ENCODE measurements at places on chromosomes 5 and 9.

- no peak for DNase-seq
These were observed 456.6 kb downstream of the ARHGEF28 start for GRCh38 chr5:74082512-74083055.

- peak; percentile 11 for DNase-seq
These were observed 4.0 kb upstream of the RANBP3L start for GRCh38 chr5:36305571-36306326.

DNA sequence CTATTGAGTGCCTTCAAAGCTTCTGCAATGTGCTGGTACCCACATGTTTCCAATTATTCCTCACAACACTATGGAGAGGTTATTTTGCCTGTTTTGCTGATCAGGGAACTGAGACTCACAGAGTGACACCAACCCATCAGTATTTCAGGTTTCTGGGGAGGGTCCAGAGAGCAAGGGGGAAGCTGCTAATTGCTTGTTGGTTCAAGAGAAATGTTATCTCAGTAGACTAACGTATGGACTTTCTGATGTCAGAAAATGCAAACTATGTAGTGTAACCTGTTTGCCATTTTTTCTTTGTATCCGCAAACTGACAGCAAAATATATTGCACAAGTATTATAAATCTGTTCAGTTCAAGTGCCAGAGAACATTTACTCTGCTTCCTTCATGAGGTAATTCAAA, 108.3 kb upstream of the MSX2 start:
- no peak for DNase-seq

- no peak for DNase-seq
These were observed 219.9 kb downstream of the FSTL4 start for GRCh38 chr5:133392448-133392847.

- DNase-seq, result no peak
These were observed 14.2 kb downstream of the NUDT2 start for GRCh38 chr9:34343605-34344004.

- no peak for DNase-seq
These were observed 20.1 kb downstream of the C5orf58 start for GRCh38 chr5:170252720-170253350.

DNA sequence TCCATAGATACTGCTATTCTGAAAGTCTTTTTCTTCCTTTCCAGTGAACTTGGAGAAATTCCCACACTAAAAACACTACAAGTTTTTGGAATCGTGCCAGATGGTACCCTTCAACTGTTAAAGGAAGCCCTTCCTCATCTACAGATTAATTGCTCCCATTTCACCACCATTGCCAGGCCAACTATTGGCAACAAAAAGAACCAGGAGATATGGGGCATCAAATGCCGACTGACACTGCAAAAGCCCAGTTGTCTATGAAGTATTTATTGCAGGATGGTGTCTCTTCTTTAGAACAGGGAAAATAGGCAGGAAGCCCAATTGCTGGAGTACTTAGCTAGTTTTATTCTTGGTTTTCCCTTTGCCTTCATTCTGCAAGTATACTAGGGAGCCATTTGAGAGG, 29.9 kb downstream of the SKP2 start:
- no peak for DNase-seq

DNA sequence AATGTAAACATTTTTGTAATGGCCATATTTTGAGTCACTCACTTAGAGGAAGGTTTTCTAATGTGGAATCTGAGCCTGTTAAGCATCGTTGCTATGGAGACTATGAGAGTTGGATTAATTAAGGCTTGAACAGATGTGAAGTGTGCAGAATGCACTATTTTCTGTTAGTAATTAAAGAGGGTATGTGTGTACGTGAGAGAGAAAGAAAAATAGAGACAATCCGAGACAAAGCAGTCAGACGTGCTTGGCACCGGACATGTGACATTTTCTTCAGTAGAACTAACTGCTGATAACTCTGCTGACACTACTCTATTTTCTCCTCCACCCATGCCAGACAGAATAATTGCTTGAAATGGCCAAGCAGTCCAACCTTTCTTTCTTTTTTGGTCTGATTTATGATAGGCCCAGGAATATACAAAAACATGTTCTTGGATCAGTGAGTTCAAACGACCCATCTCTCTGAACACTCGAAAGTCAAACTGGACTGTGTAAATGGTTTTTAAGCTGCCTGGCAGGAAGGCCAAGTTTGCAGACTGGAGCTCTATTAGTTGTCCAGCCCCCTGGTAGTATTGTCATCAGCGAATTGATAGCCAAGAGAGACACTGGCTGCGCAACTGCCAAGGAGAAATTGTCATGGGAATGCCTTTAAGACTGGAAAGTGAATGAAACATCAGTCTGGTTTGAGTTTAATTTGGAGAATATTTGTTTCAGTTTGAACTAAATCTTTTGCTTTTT, 322.1 kb downstream of the ARHGEF28 start:
- DNase-seq, result peak; percentile 49

DNA sequence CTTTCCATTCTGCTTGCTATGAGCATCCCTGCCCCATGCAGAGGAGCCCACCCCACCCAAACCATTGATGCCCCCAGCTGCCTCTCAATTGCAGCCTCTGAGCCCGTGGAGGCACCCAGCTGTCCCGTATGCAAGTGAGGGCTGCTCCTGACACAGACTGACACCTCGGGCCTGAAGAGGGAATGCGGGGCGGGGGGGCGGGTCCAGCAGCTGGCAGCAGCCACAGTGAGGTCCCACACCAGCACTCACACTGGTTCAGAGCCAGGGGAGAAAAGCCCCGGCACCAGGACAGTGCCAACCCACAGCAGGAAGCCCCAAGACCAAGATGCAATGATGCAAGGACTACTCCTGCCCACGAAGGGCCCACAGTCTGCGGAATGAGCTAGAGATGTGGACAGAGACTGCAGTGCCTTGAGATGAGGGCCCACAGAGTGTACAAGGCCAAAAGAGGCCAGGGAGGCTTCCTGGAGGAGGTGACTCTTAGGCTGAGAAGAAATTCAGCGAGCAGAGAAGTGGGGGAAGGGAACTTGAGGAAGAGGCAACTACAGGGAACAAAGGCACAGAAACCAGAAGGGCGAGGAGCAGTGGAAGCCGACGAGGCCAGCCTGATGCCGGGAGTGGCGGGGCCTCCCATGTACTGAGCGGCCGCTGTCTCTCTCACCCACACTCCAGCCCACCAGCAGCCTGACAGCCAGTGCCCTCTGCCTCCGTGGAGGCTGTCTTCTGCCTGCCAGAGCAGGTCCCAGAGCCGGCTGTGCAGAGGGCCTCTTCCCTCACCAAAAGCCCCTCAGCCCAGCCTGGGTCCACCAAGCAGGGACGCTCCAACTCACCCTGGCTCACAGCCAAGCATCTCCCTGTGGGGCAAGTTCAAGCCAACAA, 9.2 kb downstream of the EEIG1 start:
- DNase-seq, result peak; percentile 66

DNA sequence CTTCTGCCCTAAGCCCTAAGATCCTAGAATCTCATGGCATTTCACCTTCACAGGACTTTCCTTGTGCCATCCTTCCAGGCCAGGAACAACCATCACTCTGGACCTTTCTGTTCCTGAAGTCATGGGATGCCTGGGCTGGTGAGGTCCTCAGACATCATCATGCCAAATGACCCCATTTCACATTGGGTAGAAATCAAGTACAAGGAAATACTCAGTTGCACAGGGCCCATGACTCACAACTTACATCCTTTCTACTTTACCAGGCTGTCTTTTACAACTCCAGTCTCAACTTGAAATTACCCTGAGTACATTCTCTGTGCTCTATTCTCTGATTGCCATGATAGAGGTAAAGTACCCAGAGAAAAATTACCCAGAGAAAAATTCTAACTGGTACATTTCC, 167.1 kb downstream of the PIK3R1 start:
- DNase-seq, result no peak

DNA sequence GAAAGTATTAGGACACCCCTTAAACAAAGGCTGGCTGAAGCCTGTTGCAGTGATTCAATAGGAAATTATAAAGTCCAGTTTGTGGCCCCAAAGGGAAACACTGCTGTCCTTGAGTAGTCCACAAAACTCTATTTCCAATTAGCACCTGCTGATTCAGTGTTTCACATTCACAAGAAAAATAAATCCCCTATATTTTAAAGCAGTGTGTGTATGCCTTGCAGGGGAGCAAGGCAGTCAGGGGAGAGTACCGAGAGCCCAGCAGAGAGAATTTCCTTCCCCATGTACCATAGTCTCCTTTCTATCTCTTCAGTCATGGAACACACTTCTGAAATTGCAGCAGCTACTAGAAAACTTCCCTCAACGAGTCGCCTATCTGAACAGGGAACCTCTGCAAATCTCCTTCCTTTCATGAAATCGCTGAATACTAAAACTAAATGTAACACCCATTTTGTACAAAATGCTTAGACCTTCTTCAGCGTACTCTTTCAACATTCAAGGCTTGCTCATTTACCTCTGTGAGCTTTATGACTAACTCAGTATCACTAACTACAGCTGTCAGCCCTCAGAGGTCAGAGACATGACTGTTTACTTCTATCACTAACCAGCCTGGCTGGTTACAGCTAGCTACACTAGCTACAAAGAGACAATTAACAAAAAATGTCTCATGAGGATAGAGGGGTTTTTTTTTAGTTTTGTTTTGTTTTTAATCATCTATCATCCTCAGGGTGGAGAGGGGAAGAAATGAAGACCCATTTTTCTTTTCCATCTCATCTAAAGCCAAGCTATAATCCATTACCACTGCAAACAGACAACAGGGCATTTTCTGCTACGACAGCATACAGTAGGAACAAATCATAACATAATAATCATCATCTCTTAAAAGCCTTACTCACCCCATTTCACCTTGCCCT, 188.7 kb downstream of the EBF1 start:
- DNase-seq, result no peak

GRCh38 chr9:75658301-75658905, 232.1 kb upstream of the PCSK5 start:
- no peak for DNase-seq

DNA sequence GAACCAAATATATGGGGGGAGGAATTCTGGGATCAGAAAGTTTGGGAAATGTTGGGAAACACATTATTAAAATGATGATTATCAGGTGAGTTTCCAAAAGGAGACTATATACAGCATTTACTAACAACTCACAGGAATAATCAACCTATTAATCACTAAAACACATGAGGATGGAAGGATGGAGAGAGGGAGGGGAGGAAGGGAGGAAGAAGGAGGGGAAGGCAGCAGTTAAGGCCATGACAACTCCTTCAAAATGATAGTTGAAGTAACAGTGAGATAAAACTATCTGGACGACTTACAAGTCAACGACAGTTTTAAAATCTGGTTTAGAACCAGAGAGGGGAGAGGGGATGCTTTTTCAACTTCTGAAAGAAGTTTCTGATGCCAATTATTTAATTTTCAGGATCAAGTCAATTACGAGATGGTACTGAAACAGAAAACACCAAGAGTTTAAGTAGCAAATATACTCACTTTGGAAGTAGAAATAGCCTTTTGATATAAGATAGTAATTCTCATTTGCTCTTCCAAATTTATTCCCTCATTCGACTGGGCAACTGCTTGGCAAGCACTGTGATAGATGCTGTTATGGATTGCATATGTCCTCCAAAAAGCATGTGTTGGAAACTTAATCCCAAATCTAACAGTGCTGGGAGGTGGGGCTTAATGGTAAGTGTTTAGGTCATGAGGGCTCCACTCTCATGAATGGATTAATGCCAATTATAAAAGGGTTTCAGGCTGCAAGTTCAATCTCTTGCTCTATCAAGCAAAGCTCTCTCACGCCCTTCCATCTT, 30.4 kb downstream of the FBXW11 start:
- DNase-seq, result no peak

DNA sequence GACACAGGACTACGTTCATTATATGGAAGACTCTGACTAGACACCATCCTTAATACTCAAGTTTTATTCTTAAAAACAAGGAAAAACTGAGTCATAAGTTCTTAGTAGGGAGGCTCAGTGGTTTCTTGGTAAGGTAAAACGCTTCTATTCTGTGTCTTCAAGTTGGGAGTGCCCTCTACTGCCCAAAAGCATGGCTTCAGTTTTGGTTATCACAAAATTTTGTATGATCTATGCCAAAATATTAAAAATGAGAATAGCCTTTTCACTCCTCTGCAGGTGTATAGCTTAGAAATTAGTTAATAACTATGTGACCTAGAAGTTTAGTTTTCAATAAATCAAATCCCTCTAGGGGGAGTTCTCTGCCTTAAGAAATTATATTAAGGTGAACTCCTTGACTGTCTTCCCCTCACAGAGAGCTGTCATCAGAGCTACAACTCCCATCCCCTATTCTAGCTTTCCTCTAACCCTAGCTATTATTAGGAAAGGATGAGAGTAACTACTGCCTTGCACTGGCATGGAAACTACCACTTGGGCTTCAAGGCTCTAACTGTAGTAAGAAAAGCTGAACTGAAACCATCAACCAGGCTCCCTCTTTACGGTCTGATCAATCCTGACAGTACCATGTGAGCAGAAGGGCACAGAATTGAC, 189.7 kb downstream of the GNAQ start:
- DNase-seq, result no peak

GRCh38 chr5:154227090-154227489, 36.6 kb downstream of the GALNT10 start:
- DNase-seq, result no peak

DNA sequence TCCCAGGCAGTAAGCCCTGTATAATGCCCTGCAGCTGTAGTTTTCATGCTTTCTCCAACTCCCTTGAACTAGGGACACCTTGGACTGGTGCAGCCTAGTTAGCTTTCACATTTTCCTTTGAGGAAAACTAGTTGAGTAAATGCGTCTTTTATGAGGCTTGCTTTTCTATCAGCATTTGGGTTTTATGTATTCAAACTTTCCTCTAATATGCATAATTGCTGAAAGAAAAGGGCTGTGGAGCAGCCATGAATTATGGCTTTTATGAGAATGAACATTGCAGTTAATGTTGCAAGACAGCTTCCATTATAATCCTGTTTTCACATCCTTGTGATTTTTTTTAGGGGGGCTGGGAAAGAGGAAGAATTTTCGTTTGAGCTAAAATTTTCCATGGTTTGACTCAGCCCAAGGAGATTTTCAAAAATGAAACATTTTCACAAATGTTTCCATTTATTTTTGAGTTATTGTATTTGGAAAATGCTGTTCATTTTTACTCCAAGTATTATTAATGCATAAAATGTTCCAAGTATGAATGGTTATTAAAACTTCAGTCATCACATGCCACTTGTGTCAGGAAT, 57.9 kb upstream of the PPP3R2 start:
- no peak for DNase-seq

DNA sequence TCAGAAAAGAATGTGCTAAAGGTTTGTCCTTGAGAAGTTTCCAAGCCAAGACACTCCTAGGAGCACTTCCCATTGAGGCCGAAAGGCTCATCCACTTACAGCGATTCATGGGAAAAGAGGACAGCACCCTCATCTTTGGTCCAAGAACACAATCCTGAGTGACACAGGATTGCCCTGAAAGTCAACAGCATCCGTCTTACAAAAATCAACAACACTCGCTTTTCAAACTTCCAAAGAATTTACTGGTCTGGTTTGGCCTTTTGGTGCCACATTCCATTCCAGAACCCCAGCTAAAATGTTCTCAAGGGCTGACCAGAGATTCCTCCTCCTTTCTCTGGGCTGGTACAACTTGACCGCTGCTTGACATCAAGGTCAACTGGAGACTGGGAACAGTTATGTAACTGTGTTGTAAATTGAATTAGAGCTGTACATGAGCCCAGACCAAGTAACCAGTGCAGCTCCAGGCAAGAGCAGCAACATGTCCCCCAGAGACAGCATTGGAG, 415.8 kb upstream of the PIK3R1 start:
- DNase-seq, result no peak

All from NCI-H2171 (cell line).